Effector CD4-positive, alpha-beta T cell (primary cell): ENCODE measurements at places on chromosomes 1 and 21.

DNA sequence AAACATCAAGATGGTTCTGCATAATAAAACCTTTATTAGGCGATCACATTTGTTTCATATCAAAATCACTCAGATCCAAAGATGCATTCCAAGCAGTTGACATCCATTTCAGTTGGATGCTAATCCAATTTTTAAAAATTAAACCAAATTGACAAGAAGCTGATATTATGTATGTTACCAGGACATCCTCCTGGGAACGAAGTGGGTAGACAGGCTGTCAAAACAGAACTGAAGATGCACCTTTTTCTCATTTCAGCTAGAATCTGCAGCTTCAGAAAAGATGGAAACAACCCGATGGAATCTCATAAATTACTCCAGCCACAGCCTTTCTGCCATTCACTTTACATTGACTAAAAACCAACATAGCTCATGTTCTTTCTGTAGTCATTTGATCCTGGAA, 268.4 kb downstream of the PLPP3 start:
- DNase-seq, result no peak

GRCh38 chr1:228087771-228088251, 5.3 kb downstream of the ARF1 start:
- no peak for DNase-seq

- no peak for DNase-seq
Measured at GRCh38 chr21:37240978-37241377, 26.2 kb downstream of the VPS26C start.

- DNase-seq, result no peak
Measured at GRCh38 chr1:157133426-157133825, 4.8 kb downstream of the ETV3 start.

DNA sequence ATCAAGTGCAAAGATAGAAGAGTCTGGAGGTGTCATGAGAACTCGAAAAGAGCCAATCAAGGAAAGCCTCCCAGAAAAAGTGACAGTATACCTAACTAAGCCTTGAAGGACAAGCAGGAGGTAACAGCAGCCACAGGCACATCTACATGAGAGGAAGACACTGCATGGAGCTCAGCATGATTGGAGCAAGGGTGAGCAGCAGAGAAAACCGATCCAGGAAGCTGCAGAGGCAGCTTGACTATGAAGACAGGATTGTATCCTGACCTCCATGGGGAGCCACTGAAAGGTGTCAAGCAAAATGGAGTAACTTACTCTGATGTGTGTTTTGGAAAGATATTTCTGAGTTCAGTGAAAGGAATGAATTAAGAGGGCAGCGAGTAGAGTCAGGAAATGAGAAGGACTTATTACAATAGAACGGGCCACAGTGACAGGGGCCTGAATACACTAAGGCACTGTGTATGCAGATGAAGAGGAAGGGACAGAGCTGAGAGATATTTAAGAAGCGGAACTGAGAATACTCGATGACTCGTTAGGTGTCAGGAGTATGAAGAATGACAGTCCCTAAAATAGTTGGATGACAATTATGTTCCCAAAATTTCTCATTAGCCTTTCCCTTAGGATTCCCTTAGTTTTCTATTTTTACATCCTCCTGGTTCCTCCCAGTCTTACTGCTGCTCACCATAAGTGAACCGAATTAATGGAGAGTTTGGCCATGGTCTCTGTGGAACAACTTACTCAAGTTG, 139.3 kb upstream of the NFIA start:
- DNase-seq, result no peak

DNA sequence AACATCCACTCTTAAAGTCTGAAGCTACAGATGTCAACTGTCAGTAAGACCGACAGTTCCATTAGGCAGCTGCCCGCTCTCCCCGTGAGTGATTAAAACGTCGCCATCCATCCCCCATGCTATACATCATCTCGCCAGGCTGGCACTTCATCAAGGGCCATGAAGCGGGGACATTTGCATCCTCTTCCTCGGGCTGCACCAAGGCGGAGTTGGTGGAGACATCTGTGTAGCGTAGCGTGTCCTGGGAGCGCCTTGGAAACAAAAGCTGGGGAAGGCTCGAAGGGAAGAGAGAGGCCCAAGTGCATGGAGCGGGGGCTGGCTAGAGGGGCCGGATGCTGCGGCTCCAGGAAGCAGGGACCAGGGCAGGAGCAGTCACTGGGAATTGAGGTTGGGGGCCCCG, 250.1 kb downstream of the KAZN start:
- no peak for DNase-seq

GRCh38 chr1:28104866-28105467, 16.6 kb upstream of the EYA3 start:
- DNase-seq, result no peak

GRCh38 chr1:91749788-91750231, 136.1 kb downstream of the TGFBR3 start:
- DNase-seq, result no peak

- no peak for DNase-seq
Measured at GRCh38 chr1:229874609-229875008, 192.4 kb upstream of the GALNT2 start.

DNA sequence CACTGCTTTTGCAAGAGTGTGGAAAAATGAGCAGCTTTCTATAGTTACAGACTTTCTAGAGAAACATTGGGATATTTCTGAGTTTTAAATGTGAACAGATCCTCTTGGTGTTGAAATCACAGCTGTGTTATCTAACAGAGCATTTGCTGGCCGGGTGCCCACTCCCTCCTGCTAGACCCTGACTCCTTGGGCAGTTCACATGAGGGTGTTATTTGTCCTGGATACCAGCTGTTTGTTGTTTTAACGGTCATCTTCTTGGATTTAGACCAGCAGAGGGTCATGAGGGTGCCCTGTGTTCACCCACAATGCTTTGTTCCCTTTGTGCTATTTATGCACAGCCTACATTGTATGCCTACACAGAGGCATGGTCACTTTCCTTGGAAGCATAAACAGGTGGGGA, 67.1 kb downstream of the CENPF start:
- no peak for DNase-seq

DNA sequence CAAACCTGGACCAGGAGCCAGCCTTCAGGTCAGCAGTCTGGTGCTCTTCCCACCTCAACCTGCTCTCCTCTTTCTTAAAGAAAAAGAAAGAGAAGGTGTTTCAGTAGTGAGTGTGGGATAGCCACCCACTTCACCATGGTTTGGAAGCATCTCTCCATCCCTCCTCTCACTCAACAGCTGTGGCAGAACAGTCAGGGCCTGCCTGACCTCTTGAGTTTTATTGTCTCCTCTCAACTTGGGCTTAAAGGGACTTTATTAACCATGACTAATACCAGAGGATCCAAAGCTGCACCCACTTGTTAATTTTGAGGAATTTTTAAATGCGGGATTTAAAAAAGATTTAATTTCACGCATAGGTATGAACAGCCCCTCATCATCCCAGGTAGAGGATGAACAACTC, 570 bp upstream of the VASH2 start:
- DNase-seq, result no peak

DNA sequence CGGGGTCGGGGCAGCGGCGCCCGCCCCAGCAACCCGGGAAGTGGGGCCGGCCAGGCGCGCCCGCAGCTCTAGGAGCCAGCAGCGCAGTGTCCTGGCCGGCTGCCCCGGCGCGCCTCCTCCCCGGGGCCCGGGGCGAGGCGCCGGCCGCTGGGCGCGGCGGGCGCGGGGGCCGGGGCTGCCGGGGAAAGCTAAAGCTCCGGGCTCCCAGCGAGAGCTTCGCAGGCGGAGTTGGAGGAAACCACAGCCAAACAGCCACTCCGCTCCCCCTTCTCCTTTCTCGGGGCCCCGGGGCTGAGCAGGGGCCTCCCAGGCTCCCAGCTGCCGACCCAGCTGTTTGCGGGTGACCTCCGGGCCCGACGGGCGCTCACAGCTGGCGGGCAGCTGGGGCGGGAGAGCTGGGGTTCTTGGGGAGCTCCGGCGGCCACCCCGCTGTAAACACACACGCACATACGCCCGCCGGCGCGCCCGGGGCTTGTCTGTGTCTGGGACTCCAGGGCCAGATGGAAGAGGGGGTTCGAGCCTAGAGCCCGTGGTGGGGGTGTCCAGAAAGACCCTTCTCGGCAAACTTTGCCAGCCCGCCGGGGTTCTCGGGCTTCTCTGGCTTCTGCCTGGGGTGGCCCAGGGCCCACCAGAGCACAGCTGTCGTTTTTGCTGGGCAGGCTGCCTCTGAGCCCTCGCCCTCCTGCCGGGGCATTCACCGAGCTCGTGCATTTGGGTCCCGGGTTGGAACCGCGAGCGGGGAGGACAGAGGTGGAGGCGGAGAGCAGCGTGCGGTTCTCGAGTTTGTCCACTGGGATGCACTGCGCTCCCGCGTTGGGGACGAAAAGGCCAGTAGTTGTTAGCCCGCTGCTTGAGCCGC, 1.5 kb downstream of the AJAP1 start:
- DNase-seq, result no peak

- no peak for DNase-seq
Measured at GRCh38 chr1:193181985-193182384, 4.4 kb downstream of the B3GALT2 start.

GRCh38 chr1:2503554-2504224, 22.7 kb downstream of the PANK4 start:
- DNase-seq, result no peak

DNA sequence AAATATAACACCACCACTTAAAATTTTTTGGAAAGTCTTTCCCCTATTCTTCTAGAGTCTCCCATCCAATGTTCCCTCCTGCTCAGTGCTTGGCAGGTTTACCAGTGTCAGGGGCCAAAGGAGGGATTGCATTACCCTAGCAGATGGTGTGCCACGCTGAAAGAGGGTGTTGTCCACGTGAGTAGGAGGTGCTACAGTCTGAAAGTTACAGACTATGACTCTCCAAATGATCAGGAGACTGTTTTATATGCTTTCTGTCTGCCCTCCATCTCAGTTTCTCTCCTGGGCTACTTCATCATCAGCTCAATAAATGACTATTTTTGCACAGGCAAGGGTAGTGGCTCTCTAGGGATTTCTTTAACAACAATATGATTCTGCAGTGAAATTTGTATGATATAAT, 31.3 kb upstream of the ANGPTL7 start:
- DNase-seq, result no peak

DNA sequence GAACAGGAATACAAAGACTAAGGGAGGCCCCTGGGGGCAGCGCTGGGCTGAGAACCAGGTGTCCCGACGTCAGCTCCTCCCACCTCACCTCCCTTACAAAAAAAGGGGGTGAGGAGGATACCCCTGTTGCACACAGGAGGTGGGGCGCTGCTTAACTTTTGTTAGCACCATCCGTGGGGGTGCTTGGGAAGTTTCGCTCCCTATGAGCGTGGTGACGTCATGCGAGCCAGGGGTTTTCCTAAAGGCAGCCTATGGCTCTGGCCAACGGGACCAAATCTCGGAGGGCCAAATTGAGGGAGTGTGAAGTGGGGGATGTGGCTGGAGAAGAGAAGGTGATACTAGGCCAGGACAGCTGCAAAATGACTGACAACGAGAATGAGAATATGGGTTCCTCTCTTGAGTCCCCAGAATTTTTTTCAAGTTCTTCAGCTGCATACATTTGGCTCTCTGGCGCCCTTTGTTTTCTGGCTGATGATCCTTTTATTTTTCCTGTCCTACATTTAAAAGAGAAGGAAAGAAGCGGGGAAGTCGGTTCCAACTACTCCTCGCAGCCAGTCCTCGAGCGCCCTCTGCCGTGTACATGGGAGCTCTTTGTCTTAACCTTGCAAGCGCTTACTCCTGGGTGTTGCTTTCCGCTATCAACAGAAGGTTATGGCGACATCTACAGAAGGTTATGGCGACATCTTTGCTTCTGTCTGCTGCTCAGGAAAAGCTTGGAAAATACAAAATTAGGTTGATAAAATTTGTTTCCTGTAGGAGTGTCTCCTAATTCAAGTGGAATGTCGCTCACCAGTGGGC, 48.0 kb upstream of the ZC3H11B start:
- DNase-seq, result no peak

GRCh38 chr1:157176591-157177121, 38.5 kb upstream of the ETV3 start:
- DNase-seq, result no peak

- DNase-seq, result no peak
Measured at GRCh38 chr1:205945069-205945468, 1.8 kb upstream of the SLC26A9 start.

- DNase-seq, result no peak
Measured at GRCh38 chr21:31922881-31923280, 50.1 kb downstream of the HUNK start.

DNA sequence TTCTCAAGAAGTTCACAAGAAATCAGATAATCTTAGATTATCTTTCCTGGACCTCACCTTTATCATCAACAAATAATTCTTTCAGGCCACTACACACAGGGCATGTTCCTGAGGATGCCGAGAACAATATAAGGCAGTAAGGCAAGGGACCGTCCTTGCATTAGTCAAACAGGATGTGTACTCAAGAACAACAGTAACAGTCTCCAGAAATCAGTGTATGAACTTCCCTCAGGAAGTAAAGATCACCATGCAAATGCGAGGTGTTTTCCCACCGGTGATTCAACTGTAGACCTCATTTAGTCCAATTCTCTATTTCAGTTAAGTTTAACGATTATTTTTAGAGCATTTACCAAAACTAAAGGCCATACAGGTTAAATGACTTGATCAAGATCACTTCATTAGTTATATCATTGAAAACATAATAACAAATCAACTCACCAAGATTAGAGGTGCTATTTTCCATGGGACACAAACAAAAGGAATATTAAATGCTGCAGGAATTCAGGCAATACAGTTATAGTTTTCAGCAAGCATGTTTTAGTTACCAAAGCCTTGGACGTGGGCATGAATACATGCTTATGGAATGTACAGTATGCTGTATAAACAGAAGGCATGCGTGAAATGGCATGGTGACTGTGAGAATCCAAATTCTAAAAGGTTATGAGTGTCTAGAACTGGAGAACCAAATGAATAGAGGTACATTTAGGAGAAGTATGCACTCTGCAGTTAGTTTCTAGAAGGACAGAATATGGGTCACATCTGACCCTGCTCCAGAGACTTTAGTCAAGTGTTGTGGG, 145.2 kb downstream of the TNR start:
- no peak for DNase-seq

- no peak for DNase-seq
Measured at GRCh38 chr1:154581766-154582165, 14.2 kb downstream of the CHRNB2 start.

DNA sequence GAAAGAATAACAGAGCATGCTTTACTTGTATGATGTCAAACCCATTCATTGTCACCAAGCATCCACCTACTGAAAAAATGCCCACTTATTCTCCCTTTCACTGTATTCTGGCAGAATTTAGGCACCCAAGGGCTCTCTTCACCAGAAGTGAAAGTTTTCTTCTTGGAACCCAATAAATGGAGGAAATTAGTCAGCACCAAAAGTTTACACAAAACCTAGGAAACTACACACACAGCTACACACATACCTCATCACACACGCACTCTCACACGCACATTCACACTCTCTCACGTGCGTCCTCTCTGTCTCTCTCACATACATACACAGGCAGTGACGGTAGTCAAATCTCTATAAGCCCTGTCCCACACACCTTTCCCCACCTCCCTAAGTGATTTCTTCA, 37.6 kb downstream of the MCOLN2 start:
- no peak for DNase-seq

GRCh38 chr1:207805841-207806421, 54.1 kb downstream of the CD46 start:
- DNase-seq, result no peak

GRCh38 chr21:29235714-29236197, 63.0 kb upstream of the BACH1 start:
- no peak for DNase-seq
